ENCODE measurements at places on chromosomes 12 and 14. TPM values are rescaled to one million over a fixed set of nuclear protein-coding genes. Genes with fewer than 3 reads are reported as not detected.

Gene CEP83
- 13.2 TPM for total RNA-seq

Gene AMN
- total RNA-seq: 0.10 TPM

Gene HOXC5
- not detected for total RNA-seq

Gene FGD4
- 68.5 TPM for total RNA-seq

Gene GLT1D1
- total RNA-seq: not detected

Gene FLRT2
- 342 TPM for total RNA-seq

Gene PLA2G1B
- not detected for total RNA-seq

Gene FKBP4
- total RNA-seq: 45.7 TPM

Gene DIO3
- total RNA-seq: not detected

Gene CLEC2D
- total RNA-seq: 0.98 TPM

Gene PLEKHG7
- total RNA-seq: not detected

Gene ITGB7
- under 0.01 TPM for total RNA-seq

Gene HOXC13
- total RNA-seq: not detected

Gene TTC6
- total RNA-seq: 0.19 TPM

Gene TEX52
- not detected for total RNA-seq

Gene SEL1L
- total RNA-seq: 79.7 TPM

Gene C3AR1
- total RNA-seq: 0.65 TPM

Gene DNAH10
- total RNA-seq: under 0.01 TPM

Gene LGR5
- not detected for total RNA-seq

Gene C12orf50
- not detected for total RNA-seq

Gene GPR84
- total RNA-seq: 0.38 TPM

Gene BCL11B
- 0.19 TPM for total RNA-seq

Gene ACOT2
- 13.5 TPM for total RNA-seq

Gene EPYC
- total RNA-seq: not detected

Gene SIRT4
- total RNA-seq: 0.76 TPM

Gene FAM222A
- 0.65 TPM for total RNA-seq

Gene PLEK2
- 2.9 TPM for total RNA-seq

Gene MYO1H
- not detected for total RNA-seq

Gene CELA1
- not detected for total RNA-seq

Gene TAS2R7
- total RNA-seq: 0.48 TPM

Gene HCAR1
- under 0.01 TPM for total RNA-seq

Gene APOLD1
- 31.8 TPM for total RNA-seq

Gene LYZ
- total RNA-seq: not detected

Gene KCNK10
- total RNA-seq: not detected

Gene PTPN21
- total RNA-seq: 9.6 TPM

Gene KRT77
- not detected for total RNA-seq

Gene B4GALNT1
- not detected for total RNA-seq

Gene VWF
- total RNA-seq: 2,070 TPM

Gene ZNF740
- total RNA-seq: 15.0 TPM

Gene PRKCH
- total RNA-seq: 194 TPM

Gene MANSC1
- total RNA-seq: 54.5 TPM

Gene FGF6
- not detected for total RNA-seq

Gene METTL25
- total RNA-seq: 15.7 TPM

Gene SLC4A8
- 2.5 TPM for total RNA-seq

Gene TRIM9
- total RNA-seq: under 0.01 TPM

Gene LRP6
- 39.5 TPM for total RNA-seq

Measured in vein endothelial cell (primary cell).